ENCODE measurements at places on chromosomes 3 and 15.

DNA sequence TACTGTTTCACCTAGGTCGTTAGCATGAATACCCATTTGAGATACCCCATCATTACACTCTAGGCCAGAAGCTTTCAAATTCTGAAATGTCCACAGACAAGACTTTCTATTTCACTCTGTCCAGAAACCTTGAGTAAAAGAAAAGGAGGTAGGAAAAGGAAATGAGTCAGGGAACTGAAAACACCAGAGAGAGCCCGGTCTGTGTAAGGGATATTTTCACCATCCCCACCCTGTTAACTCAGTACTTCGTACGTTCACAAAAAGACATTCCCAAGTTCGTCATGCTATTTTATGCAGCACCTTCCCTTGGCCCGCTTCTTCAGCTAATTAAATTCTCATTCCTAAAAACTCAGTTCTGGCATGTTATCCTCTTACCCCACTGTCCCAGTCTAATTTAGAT lies 89.4 kb upstream of the SOX2 start:
- DNase-seq = peak; percentile 45

DNA sequence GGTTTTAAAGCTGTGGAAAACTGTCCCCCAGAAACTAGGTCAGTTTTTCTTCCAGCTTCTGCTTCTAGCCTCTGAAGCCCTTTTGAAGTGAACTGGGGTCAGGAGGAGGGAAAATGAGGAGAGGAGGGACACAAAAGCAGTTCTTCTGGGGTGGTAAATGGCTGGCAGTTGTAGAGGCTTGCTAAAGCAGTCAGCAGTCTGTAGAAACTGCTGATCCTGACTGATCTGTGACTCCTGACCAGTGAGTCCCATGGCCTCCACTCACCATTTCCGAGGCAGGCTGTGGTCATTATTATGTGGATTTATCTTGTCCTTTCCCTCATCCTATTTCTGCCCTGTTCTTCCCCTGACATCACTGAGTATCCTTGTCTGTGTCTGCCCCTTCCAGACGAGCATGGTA lies 276.4 kb upstream of the ROPN1 start:
- DNase-seq = no peak

DNA sequence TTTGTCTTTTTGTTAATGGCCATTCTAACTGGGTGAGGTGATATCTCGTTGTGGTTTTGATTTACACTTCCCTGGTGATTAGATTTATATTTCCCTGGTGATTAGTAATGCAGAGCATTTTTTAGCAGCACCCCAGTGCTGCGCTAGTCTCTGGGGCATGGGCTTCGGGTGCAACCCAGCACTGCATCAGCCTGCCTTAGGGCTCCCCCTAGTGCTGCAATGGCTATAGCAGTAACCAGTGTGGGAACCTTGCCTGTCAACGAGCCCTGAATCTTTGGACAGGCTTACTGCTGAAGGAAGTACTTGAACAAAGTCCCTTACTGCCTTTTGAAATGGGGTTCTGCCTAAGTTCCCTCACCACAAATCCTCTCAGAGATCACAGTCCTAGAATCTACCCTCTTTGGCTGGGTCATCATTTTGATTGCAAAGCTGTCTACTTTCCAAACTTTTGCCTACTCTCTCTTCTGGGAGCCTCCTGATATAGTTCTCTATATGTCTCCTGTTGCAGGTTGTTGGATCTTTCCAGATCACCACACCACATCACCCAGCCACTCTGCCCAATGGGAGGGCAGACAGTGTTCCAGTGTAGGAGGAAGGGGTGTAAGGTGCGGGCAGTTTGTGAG lies 79.2 kb upstream of the CCNL1 start:
- peak; percentile 74 for DNase-seq

DNA sequence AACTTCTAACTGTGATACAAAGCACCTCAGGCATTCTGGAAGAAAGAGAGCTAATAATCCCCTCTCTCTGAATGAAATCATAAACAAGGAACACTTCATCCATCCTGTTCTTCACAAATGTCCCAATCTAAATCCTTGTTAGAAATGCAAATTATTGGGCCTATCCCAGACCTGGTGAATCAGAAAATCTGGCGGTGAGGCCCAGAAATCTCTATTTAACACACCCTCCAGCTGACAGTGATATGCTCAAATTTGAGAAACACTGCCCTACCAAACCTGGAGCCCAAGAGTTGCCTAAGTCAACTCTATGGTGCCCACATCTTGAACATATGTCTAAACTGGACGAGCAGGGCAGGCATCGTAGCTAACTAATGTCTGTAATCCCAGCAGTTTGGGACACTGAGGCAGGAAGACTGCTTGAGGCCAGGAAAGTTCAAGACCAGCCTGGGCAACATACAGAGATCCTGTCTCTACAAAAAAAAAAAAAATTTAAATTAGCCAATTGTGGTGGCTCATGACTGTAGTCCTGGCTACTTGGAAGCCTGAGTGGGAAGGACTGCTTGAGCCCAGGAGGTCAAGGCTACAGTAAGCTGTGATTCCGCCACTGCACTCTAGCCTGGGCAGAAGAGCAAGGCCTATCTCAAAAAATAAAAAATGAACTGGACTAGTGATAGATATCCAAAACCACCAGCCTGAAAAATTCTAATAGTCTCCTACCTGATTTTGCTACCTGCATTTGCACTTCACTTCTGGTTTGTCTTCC lies 23.1 kb downstream of the SCAP start:
- DNase-seq = no peak

- no peak for DNase-seq
Observed at GRCh38 chr3:4589475-4590097, 96.4 kb downstream of the ITPR1 start.

- DNase-seq = no peak
Observed at GRCh38 chr3:14935592-14936345, 11.6 kb upstream of the NR2C2 start.

DNA sequence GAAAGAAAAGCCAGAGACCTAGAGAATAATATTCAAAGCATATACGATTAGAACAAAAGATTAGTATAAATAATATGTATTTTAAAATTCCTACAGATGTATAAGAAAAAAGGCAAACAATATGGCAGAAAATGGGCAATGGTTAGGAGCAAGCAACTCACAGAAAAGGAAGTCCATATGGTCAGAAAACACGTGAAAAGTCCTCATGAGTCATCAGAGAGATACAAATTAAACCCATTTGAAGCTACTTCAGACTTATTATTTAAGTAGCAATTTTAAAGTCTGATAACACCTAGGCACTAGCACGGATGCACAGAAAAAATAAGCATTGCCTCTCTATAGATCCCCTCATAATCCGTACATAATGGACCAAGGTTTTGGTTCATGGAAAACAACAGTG lies 25.6 kb downstream of the SLC7A14 start:
- DNase-seq = no peak

GRCh38 chr3:66593978-66594377 lies 93.2 kb upstream of the LRIG1 start:
- DNase-seq = no peak

All from pons (tissue), 1 donor.